H1 (cell line): ENCODE measurements at places on chromosomes 16 and 17. TPM values are rescaled to one million over a fixed set of nuclear protein-coding genes. Genes with fewer than 3 reads are reported as not detected.

The FZD2 gene
- total RNA-seq = 17.0 and 17.6 TPM in 2 replicates

The MYL4 gene
- not detected in 2 replicates for total RNA-seq

The DOC2A gene
- 10.3 and 13.9 TPM in 2 replicates for total RNA-seq

The MRPL38 gene
- total RNA-seq = 125 and 132 TPM in 2 replicates

The NOS2 gene
- total RNA-seq = 1.8 and 1.9 TPM in 2 replicates

The FOXN1 gene
- total RNA-seq = not detected in 2 replicates

The TNFSF13 gene
- 2.1 and 2.3 TPM in 2 replicates for total RNA-seq

The ASPA gene
- total RNA-seq = not detected in 2 replicates

The RSKR gene
- total RNA-seq = 21.1 and 24.1 TPM in 2 replicates

The VPS35 gene
- 58.1 and 66.9 TPM in 2 replicates for total RNA-seq

The CCL14 gene
- not detected in 2 replicates for total RNA-seq

The PLD2 gene
- 48.4 and 53.0 TPM in 2 replicates for total RNA-seq

The NEUROD2 gene
- total RNA-seq = not detected in 2 replicates

The SMPD3 gene
- 1.1 and 1.3 TPM in 2 replicates for total RNA-seq

The CLEC18A gene
- 0.92 and 1.4 TPM in 2 replicates for total RNA-seq

The CFAP97D1 gene
- 0.07 TPM in 1 of 2 replicates, not detected in the other for total RNA-seq

The AIPL1 gene
- 0.71 TPM in 1 of 2 replicates, not detected in the other for total RNA-seq

The BAHCC1 gene
- 0.58 and 0.71 TPM in 2 replicates for total RNA-seq

The CNGB1 gene
- total RNA-seq = not detected in 2 replicates

The TM4SF5 gene
- not detected in 2 replicates for total RNA-seq

The ZNF594 gene
- 14.3 and 15.5 TPM in 2 replicates for total RNA-seq

The SLC38A8 gene
- total RNA-seq = not detected in 2 replicates

The TBC1D3I gene
- 0.46 TPM in 1 of 2 replicates, not detected in the other for total RNA-seq

The RNF112 gene
- 2.2 and 2.3 TPM in 2 replicates for total RNA-seq

The CCDC200 gene
- total RNA-seq = not detected in 2 replicates

The CDH11 gene
- 8.4 and 8.7 TPM in 2 replicates for total RNA-seq

The ATF7IP2 gene
- 32.8 and 38.2 TPM in 2 replicates for total RNA-seq

The MAPT gene
- 1.7 and 2.4 TPM in 2 replicates for total RNA-seq

The TP53TG3C gene
- total RNA-seq = not detected in 2 replicates

The TEX14 gene
- total RNA-seq = 0.88 and 2.5 TPM in 2 replicates

The SSTR5 gene
- total RNA-seq = 0.31 and 0.56 TPM in 2 replicates

The FBXW10B gene
- not detected in 2 replicates for total RNA-seq

The EFCAB13 gene
- total RNA-seq = 1.3 and 2.0 TPM in 2 replicates

The CLDN7 gene
- 119 and 129 TPM in 2 replicates for total RNA-seq

The CD79B gene
- total RNA-seq = 1.5 and 2.2 TPM in 2 replicates

The RBFOX1 gene
- 2.8 and 3.1 TPM in 2 replicates for total RNA-seq

The SMTNL2 gene
- total RNA-seq = 3.7 and 4.5 TPM in 2 replicates

The NOMO2 gene
- total RNA-seq = 137 and 146 TPM in 2 replicates

The TSNAXIP1 gene
- total RNA-seq = 0.37 and 1.3 TPM in 2 replicates

The TMC5 gene
- 1.8 and 3.9 TPM in 2 replicates for total RNA-seq

The LGALS9B gene
- not detected in 2 replicates for total RNA-seq
